ENCODE measurements at places on chromosomes 3 and 15.

GRCh38 chr15:93288728-93289294 is 199.8 kb upstream of the RGMA start:
- DNase-seq = no peak

GRCh38 chr15:42804739-42805138 is 67.8 kb upstream of the CDAN1 start:
- no peak for DNase-seq

DNA sequence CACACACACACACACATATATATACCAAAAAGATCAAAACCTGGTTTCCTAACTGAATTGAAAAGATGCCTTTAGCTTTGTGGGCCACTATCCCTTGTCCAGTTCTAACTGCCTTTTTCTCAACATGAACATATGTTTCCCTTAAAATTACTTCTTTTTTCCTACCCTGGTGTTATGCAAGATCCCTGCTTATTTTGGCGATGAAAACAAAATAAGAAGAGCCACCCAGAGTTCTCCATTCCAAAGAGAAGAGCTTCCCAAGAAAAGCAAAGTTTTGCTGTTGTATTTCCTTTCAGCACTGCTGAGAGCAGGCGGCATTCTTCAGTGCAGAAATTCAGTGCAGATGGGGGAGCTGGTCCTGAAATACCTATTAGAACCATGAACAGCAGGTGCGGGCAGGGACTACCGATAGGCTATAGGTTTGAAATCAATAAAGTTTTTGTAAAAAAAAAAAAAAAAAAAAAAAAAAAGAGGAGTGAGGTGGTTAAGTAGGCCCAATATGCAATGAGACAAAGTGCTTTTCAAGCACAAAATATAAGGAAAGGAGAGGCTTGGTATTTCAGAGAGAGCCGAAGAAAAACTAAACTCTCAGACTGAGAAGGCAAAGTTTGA is 238.0 kb downstream of the FOXP1 start:
- no peak for DNase-seq

DNA sequence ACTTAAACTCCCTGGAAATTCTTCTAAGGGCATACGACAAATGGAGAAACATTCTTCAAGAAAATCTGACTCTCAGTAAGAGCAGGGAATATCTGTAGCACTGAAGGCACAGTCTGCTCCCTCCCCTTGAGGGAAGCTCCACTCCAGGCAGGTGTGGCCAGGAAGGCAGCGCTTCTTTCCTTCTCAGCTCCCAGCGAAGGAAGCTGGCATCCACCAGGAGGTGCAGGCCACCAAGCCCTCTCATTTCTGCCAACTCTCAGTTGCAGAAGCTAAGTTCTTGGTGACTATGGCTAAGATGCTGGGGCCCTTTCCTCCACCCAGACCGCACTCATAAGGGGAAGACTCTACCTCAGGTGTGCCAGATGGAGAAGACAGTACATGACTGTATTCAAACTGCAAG is 37.7 kb upstream of the SLC41A3 start:
- no peak for DNase-seq

GRCh38 chr3:64993781-64994180 is 306.0 kb upstream of the ADAMTS9 start:
- DNase-seq = no peak

DNA sequence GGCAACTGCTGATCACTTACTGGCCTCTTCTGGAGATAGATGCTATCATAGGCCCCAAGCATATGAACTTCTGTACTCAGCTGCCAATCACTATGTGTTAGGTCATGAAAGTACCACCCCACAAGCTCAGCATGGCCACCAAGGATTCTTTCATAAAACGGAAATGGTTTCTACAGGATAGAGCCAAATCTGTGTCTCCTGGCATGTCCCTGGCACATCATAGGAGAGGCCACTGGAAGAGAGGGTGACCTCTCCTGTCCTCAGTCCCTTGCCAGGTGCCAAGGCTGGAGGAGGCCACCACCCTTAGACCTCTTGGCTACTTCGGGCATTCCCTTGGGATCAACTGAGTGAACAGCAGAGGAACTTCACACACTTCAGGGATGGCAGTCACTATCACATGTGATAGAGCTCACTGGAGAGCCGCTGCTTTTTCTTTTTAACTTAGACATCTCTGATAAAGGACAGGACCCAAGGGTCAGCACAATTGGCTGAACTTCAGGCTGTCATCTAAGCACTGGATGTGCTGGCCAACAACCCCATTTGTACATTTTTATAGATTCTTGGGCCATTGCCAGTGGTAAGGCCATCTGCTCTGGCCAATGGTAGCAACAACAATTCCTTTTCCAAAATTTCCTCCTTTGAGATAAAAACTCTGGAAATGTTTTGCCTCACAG is 425.2 kb downstream of the SQOR start:
- DNase-seq = no peak

DNA sequence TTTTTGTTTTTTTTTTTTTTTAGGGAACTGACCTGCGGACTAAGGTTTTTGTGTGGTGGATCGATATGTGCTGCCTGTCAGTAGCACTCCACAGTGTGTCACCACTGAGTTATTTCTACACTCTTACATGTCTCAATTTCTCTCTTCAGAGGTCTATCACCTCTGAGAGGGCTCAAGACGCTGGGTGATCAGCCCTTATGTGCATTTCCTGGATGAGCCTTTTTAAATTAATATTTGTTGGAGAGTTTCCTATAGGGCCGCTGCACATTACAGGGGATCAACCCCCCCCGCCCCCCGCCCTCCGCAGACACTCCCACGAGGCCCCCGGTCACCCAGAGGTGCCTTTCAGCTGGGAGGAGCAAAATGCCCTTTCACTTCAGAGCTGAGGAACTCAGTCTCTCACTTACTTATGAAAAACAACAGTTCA is 34.5 kb upstream of the AP4E1 start:
- DNase-seq = peak; percentile 64

- DNase-seq = no peak
These were observed 2.8 kb downstream of the GOLGA8A start for GRCh38 chr15:34434627-34435305.

GRCh38 chr3:140052771-140053702 is 118.1 kb downstream of the CLSTN2 start:
- DNase-seq = no peak

DNA sequence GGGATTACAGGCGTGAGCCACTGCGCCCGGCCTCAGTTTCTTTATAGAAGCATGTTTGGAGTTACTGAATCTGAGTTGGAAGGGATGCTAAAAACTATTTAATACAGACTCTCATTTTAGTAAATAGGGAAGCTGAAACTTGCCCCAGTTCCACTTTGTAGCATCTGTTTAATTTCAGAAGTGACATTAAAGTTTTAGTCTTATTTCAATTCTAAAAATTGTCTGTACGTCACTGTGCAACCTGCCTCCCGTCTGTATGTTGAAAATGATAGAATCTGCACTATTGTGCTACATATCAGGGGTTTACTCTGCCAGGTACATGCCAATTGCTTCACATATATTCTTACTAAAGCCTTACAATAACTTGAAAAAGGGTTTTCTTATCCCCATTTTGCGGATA is 15.3 kb downstream of the CNOT10 start:
- DNase-seq = peak; percentile 6

DNA sequence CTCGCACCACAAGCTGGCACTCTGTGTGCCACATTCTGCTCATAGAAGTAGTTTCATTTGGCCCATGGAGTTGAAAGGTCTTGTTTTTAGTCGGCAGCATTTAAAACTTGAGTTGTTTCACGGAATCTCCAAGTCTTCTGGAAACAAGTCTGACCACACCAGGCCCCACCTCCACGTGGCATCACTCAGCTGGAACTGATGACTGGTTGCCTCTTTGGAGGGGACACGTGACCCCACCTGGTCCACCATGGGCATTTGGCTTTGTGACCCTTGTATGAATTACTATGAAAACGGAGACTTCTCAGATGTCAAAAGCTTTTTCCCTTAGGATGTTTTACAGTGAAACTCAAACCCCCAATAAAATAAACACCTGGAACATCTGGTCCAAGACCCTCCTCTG is 74.9 kb downstream of the NTRK3 start:
- DNase-seq = no peak

GRCh38 chr15:74776821-74777768 is 4.8 kb upstream of the CSK start:
- DNase-seq = peak; percentile 91

DNA sequence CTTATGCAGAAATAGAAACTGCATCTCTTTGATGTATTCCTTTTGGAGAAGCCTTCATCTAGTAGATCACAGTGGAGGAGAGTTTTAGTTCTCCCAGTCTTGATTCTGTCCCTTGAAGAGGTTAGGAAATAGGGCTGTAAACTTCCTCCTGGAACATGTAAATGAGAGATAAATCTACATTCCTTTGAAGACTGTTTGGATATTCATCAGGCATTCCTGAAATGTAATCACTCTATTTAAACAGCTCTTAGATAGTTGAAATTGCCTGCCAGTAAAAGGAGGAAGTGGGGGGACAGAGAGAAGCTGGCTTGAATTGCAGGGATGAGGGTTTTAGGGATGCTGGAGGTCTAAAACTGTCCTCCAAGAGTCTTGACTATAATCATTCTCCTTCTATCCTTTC is 254.3 kb upstream of the LRRC3B start:
- DNase-seq = no peak

- DNase-seq = no peak
These were observed 8.7 kb downstream of the STX19 start for GRCh38 chr3:94019659-94020058.
